T follicular helper cell (primary cell): ENCODE measurements at places on chromosomes 16 and 17.
A peak's percentile ranks its signal among the peaks of the same experiment; 100 is the strongest.

GRCh38 chr17:2338315-2338657 is 985 bp downstream of the SGSM2 start:
- no peak for DNase-seq

- no peak for DNase-seq
These were observed 4.4 kb downstream of the RTN4RL1 start for GRCh38 chr17:2020721-2021120.

DNA sequence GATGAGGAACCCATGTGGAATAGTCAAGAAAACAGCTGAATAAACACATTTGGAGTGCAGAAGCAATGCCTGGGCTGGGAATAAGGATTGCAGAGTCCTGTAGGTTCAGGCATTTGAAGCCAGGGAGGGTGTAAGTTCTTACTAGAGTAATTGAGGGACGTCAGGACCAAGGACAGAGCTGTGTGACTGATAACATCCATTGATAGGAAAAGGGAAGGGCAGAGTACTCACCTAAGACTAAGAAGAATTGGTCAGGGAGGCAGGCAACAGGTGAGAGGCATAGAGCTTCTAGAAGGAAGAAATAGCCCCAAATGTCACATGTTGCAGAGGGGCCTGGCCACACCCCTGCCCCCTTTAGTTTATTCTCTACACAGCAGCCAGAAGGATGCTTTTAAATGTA is 79.8 kb upstream of the TMEM132E start:
- no peak for DNase-seq

- DNase-seq: no peak
These were observed 40.4 kb downstream of the TNRC6A start for GRCh38 chr16:24769806-24770205.

- DNase-seq: no peak
These were observed 9.5 kb upstream of the PDXDC1 start for GRCh38 chr16:14965328-14965727.

DNA sequence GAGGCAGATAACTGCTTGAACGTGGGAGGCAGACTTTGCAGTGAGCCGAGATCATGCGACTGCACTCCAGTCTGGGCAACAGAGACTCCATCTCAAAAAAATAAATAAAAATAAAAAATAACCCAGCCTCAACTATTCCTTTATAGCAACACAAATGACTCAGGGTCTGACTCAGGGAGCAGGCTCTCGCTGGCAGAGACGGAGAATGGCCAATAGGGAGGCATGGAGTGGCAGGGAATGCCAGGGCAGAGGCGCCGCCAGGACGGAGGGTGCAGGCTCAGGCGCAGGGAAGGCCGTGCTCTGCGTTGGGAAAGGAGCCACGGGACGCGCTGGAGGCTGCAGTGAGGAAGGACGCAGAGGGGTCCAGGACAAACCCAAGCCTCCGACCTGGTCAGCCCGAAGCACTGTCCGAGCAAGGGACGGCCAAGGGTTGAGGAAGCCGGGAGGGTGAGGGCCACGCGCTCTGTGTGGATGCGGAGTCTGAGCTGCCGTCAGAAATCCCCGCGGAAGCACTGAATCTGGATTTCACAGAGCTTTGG is 40.3 kb downstream of the PKD1 start:
- DNase-seq: no peak

GRCh38 chr17:6651919-6652452 is 424 bp downstream of the C17orf100 start:
- no peak for DNase-seq

DNA sequence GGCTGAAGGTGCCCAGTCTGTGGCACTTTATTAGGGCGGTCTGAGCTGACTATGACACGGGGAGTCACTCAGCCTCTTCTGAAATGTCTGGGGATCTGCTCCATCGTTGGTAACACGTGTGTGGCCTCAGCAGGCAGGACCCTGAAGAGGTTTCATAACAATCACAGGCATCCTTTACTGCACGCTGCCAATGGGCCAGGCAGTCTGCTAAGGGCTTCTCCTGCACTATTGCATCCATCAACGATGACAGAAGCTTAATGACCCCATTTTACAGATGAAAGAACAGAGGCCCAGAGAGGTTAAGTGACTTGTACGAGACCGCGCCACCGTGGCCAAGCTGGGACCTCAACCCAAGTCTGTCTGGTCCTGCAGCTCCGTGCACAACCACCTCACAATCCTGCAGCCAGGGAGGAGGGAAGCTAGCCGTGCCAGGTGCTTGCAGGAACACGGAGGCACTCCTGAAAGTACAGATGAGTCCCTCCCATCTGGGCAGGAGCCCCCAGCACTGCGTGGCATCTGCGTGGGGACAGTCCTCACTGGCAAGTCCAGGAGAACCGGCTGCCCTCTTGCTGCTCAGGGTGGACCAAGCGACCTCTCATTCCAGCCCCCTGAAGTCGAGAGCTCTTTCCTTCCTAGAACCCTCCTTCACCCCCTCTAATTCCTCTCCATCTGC is 40.0 kb downstream of the RPH3AL start:
- no peak for DNase-seq

DNA sequence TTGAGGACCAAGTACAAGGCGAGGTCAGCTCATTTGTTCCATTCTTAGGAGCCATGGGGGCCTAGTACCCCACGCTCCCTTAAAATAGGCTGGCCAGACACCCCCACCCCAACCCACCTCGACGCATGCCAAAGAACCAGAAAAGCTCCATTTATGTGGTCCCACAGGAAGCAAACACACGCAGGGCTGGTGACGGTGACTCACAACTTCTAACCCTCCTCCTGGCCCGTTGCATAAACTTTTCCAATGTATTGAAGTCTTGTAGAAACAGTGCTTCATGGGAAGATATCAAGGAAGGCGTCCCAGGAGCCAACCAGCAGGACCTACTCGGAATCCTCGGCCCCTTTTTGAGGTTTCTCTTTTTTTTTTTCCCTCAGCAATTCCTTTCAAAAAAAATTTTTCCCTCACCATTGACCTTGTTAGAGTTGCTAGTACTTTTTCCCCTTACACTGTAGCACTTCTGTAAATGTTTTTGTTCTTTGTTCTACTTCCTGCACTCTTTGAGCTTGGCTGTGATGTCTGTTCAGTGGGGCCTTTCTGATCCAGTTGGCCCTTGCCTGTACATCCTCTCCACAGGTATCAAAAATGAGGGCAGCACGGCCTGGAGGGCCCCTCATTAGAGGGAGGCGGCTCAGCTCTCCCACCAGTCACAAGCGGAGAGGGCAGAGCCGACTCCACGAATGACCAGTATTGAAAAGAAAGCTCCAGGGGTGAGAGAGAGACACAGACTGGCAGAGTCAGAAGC is 208.3 kb downstream of the RGS9 start:
- DNase-seq: no peak

DNA sequence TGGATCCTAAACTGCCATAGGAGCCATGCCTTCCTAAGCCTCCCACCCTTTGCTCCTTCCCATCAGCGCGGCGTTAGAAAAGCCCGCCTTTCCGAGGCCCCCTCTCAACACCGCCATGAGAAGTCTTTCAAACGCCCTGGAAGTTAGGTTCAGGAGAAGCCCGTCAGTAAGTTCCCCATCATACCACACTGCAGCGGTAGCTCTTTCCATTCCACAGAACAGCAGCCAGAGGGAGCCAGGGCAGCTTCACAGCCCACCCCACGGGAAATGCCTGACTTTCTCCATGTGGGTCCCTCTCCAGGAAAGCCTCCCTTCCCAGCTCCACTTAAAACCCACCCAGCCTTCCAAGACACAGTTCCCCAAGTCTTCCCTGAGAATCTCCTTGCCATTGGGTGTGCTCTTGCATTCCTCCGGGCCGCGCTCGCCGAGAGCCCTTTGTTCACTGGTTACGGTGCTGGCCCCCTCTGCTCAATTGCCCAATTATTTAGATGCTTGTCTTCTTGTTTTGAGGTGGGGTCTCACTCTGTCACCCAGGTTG is 28.7 kb downstream of the KIAA0513 start:
- no peak for DNase-seq

GRCh38 chr17:3972281-3972731 is 8.1 kb upstream of the ATP2A3 start:
- no peak for DNase-seq

DNA sequence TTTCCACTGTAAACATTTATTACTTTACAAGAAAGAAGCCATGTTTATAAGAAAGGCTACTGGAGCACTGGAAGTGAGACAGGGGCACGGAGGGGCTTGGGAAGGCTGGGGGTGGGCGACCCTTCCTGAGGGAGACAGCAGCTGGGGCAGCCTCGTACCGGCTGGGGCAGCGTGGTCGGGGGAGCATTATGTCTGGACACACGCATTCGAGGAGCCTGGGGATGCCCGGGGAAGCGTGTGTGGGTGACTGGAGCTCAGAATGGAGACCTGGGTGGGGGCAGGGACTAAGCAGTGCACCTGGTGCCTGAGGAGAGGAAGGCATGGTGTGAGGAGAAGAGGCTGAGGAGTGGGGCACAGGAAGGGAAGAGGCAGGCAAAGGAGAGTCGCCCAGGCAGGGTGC is 64.5 kb downstream of the SRCIN1 start:
- no peak for DNase-seq

- DNase-seq: no peak
These were observed 38.6 kb upstream of the ZCCHC14 start for GRCh38 chr16:87531418-87531817.

DNA sequence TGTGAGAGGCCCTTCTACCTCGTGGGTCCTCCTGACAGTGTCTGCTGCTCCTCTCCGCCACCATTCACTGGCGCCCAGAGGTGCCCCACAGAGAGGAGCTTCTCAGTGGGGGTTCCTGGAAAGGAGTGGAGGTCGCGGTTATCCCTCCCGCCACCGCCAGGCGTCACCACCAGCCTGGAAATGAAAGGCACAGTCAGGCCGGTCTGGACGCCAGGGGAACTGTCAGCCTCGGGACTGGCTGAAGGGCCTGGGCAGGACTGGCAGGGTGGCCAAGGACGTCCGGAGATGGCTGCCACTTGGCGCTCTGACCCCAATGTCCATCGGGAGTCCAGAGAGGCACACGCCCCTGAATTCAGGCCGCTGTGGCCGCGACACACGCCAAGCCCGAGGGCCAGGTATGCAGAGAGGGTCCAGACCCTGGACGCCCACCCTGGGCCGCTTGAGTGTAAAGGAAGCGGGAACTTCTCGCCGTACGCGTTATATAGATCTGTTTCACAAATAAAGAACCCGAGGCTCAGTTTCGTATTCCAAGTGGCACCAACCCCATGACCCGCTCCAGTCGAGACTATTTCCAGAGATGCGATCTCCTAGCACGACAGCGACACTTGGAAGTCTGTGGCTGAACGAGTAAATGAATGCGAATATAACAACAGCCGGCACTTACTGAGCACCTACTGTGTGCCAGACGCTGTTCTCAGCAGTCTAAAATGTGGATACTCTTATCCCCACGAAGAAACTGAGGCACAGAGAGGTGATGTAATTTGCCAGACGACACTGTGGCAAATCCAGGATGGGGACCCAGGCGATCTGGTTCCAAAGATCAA is 7.6 kb upstream of the NXPH3 start:
- DNase-seq: peak; percentile 68

- no peak for DNase-seq
These were observed 25.4 kb upstream of the ARL4D start for GRCh38 chr17:43373356-43373755.

DNA sequence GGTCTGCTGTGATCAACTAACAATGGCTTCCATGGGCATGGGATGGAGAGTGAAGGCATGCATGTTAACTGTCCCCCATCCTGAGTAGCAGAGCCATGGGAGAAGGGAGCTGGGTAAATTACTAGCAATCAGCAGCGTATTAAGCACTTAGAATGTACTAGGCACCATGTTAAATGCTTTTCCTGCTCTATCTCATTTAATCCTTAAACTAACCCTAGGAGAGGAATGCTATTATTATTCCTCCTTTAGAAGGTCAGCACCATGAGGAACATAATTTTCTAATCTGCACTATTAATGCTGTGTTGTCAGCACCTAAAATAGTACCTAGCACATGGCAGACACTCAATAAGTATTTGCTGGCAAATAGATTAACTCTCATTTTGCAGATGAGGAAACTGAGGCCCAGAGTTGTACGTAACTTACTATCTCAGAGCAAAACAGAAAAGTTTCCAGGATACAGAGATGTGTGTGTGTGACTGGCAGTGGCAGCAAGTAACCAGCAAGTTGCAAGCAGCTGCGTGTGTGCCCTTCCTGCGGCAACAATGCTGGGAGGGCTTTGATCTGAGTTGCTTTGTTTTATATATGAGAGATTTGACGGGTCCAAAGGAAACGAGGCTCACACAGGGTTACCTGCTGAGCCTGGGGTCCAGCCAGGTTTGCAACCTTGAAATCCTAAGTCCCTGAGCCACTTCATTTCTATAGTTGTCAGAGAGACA is 6.5 kb upstream of the KLHL36 start:
- DNase-seq: no peak

DNA sequence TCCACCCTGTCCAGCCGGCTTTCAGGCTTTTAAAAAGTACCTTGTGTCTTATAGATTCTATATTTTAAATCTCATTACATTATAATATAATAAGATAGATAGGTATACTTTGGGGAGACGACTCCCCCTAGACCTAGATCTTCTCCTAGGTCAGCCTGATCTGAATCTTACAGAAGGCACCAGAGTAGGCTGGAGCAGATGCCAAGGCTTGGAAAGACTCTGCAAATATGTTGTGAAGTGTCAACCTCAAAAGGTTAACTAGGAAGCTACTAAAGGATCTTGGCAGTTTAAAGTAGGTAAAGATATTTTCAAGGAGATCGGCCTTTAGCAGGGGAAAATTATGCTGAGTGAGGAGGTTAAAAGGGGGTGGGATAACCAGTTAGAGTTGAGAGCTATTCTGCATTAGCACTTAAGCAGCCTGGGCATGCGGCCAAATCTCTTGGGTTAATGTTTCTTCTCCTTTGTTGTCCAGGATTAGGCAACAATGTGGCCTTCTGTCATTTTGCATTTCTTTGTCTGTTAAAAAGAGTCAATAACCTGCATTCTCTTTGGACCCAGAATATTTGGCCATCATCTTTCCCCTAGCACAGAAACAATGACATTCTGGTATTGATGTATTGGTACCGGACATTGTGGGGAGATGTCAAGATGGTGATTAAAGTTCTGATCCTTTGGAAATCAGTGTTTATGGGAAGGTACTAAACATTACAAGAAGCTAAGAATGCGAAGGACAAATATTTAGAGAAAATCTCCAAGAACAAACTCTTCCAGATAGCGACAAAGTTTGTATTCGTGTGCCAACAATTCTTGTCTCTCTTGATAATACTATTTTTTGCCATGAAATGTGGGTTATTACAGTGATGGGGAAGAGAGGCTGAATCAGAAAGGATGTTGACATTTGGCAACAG is 51.2 kb upstream of the DHX40 start:
- DNase-seq: no peak

DNA sequence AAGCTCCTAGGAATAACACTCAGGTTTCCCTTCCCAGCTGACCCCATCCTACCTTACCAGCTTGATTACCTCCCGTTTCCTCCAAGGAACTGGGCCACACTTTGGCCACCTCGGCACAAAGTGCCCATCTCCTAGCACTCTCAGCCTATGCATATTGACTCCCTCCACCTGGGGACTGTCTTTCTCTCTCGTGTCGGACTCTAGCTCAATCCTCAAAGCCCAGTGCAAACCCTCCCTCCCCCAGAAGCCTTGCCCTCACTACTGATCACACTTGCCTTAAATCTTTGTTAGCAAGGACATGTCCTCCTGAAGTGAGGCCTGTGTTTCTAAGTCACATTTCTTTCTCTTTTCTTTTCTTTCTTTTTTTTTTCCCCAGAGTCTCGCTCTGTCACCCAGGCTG is 2.6 kb upstream of the RAB26 start:
- DNase-seq: no peak
